MCF 10A (cell line): ENCODE measurements at places on chromosomes 7 and 10. TPM values are rescaled to one million over a fixed set of nuclear protein-coding genes. Genes with fewer than 3 reads are reported as not detected.

Gene FAM149B1
- total RNA-seq: 22.8 and 27.7 TPM in 2 replicates

- peak; percentile 58 for DNase-seq
- H3K4me1 ChIP-seq: peaks cover 15% of the 10 kb centered on the region
- H3K4me3 ChIP-seq: no peak overlapping the region
- H3K36me3 ChIP-seq: no peaks in the 10 kb centered on the region
- no peaks in the 10 kb centered on the region for H3K27me3 ChIP-seq
Observed at GRCh38 chr10:82377608-82378007, 502.6 kb downstream of the NRG3 start.

Gene MMD2
- not detected in 2 replicates for total RNA-seq

- peaks cover 24% of the 10 kb centered on the region for H3K4me1 ChIP-seq
- no peak for DNase-seq
- H3K36me3 ChIP-seq: peaks cover 20% of the 10 kb centered on the region
- peak overlapping the region; percentile 61 for H3K27ac ChIP-seq
- H3K27me3 ChIP-seq: no peaks in the 10 kb centered on the region
Observed at GRCh38 chr7:105256761-105257231, 131.9 kb downstream of the SRPK2 start.

DNA sequence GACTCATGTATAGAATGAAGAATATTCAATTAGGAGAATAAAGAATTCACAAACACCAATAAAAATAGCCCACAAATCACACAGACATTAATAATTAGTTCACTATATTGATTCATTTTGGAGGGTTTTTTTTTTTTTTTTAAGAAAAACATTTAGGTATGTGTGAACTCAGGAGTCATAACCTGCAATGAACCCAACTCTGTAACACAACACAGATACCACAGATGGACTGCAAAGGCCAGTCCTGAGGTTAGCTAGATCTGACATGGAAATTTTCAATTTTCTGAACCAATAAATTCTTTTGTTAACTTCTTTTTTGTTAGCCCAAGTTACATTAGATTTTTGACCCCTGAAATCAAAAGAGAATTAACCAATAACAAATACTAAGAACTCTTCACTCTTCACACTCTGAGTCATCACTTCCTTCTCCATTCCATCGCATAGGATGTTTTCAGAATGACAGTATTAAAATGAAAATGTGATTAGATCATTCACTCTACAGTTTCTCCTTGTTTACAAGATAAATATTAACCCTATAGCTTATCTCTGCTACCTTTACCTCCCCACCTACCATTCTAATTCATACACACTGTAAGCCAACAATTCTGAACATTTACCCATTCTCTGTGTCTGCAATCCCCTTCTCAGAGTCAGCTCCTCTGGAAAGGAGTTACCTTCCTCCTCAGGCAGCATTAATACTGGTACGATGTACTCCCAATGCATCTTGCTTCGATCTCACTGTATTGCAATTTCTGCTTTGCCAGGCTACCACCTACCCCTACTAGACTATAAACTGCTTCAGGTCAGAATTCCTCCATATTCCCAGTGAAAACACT, 141.5 kb downstream of the LRRN3 start:
- no peaks in the 10 kb centered on the region for H3K27me3 ChIP-seq
- H3K36me3 ChIP-seq: peaks cover 7% of the 10 kb centered on the region
- no peak overlapping the region for H3K4me3 ChIP-seq
- H3K4me1 ChIP-seq: peaks cover 8% of the 10 kb centered on the region
- peak; percentile 31 for DNase-seq
- no peak overlapping the region for H3K27ac ChIP-seq

Gene NUTM2A
- total RNA-seq: 0.47 and 0.82 TPM in 2 replicates

- H3K27ac ChIP-seq: peak overlapping the region; percentile 99
- H3K27me3 ChIP-seq: no peaks in the 10 kb centered on the region
- H3K4me3 ChIP-seq: peak overlapping the region; percentile 79
- peaks cover 37% of the 10 kb centered on the region for H3K4me1 ChIP-seq
- peaks cover 18% of the 10 kb centered on the region for H3K36me3 ChIP-seq
Observed at GRCh38 chr10:104122225-104123107, 495 bp downstream of the SFR1 start.

GRCh38 chr10:25304606-25305005, 129.8 kb downstream of the GPR158 start:
- no peak overlapping the region for H3K4me3 ChIP-seq
- peak; percentile 18 for DNase-seq
- peaks cover 79% of the 10 kb centered on the region for H3K27me3 ChIP-seq
- no peaks in the 10 kb centered on the region for H3K36me3 ChIP-seq

Gene TBC1D12
- 5.4 and 5.9 TPM in 2 replicates for total RNA-seq

DNA sequence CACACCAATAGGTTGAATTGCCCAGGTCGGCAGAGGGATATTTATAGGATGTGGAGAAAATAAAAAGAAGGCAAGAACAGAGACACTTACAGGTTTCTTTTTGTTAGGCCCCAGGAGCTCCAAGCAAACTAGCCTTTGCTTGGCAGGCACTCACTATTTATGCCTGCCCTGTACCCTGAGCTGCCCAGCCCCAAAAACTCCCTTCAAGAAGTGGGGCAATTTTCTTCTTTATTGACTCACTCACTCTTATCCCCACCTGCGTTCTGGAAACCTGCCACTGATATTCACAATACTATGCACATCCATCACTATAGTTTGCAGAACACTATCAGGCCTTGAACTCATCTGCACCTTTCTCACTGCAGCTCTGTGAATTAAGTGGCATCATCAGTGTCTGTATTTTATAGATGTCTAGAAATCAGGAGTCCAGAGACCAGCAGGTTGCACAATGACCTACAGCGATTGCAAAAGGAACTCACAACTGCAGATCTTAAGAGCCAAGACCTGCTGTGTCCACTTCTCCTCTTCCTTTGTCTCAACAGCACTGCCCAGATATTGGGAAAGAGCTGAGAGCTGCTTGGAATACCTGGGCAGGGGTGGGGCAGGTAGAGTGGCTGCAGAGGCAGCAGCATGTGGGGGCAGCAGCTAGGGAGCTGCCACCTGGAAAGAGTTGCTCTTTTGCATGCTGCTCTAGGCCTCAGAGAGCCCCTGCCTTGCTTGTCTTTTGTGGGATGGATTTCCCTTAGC, at the start of gene SFTPD:
Gene SFTPD, minus strand, starts transcription at position 130 of the 747 bp plus-strand sequence. CDS start 2,446 bp downstream, outside the sequence.
- H3K4me3 ChIP-seq: peak within 1 kb of the TSS; percentile 42
- H3K4me1 ChIP-seq: peaks cover 14% of the 10 kb centered on the region
- peak within 1 kb of the TSS; percentile 52 for H3K27ac ChIP-seq
- no peaks in the 10 kb centered on the region for H3K36me3 ChIP-seq
- peak; percentile 94 for DNase-seq

Gene RAPGEF5
- total RNA-seq: 1.9 TPM in 2 replicates

- DNase-seq: no peak
- peaks cover 24% of the 10 kb centered on the region for H3K4me1 ChIP-seq
- no peaks in the 10 kb centered on the region for H3K27me3 ChIP-seq
- no peak overlapping the region for H3K27ac ChIP-seq
Observed at GRCh38 chr7:149718730-149719049, 54.7 kb downstream of the ZNF467 start.

DNA sequence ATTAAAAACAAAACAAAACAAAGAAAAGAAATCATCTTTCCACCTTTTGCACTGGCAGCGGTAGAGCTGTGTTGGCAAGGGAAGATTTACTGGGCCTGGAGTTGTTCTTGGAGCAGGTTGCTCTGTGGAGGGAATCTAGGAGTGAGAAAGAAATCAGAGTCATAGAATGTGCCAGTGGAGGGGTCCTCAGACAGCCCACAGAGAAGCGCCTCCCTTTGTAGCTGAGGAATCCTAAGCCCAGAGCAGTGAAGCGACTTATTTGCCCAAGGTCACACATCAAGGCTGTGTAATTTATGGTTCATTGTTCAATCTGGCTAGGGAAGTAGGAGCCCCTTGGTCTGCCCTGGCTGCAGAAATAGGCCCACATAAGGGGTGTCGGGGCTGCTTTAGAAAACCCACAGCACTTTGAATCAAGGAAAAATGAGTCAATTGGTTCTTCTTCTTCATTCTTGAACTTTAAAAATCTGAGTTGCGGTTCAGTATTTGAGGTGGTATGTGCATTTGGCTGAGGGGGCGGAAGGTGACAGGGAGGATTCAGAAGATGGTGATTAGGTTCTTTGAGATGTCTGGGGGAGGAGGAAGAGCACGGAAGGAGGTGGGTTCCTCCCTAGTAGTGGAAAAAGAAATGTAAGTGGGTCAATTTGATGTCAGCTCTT, 253.7 kb downstream of the PTEN start:
- H3K27me3 ChIP-seq: no peaks in the 10 kb centered on the region
- H3K4me3 ChIP-seq: no peak overlapping the region
- no peaks in the 10 kb centered on the region for H3K4me1 ChIP-seq
- no peak overlapping the region for H3K27ac ChIP-seq
- no peaks in the 10 kb centered on the region for H3K36me3 ChIP-seq
- DNase-seq: no peak

DNA sequence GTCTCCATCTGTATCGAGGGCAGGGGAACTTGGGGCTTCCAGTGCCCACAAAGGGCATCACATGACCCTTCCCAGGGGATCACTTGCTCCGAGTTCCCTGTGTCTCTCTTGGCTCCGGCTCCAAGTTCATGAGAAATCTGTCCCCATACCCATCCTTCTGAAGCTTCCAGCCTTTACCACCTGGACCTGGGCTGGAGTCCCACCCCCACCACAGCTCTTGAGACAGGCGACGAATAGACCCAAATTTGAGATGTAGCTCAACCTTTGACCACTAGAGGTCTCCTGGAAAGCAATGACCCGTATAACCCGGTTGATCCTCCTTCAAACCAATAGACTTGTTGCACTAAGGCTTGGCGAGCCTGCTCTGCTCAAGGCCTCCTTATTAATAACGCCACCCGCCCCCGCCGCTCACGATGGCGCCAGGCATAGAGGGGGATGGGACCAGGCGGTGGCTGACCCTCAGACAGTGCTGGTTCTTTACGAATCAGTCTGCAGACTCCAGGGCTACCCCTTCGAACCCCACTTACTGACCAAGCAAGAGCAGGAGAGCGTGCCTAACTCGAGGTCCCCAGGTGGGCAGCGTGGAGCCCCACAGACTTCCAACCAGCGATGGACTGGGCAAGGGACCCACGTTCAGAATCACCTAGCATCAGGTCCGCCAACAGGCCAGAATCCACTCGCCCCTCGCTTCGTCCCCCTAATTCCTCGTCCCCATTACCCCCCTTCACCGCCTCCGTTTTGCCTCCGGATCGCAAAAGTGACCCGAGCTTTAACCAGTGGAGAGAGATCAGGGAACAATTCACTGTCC, 4.4 kb upstream of the ARID5B start:
- H3K27ac ChIP-seq: no peak overlapping the region
- H3K27me3 ChIP-seq: no peaks in the 10 kb centered on the region
- peak overlapping the region; percentile 50 for H3K4me3 ChIP-seq
- peak; percentile 80 for DNase-seq
- H3K4me1 ChIP-seq: peaks cover 33% of the 10 kb centered on the region
- no peaks in the 10 kb centered on the region for H3K36me3 ChIP-seq

DNA sequence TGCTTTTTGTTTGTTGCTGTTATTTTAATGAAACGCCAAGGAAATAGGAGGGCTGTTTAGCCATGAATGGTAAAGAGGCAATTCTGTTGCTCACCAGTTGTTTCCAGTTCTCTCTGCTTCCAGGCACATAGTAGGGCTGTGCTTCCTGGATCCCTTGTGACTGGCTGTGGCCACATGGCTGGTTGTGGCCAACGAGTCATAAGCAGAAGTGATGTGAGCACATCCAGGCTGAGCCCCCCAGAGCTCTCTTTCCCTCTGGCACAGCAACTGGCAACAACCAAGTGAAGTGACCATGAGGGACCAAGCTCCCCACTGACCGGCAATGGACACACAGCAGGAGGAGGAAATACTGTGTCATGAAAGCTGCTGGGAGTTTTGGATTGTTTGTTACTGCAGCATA, 10.3 kb downstream of the GRID1 start:
- DNase-seq: no peak
- H3K4me3 ChIP-seq: no peak overlapping the region
- H3K27me3 ChIP-seq: no peaks in the 10 kb centered on the region
- H3K27ac ChIP-seq: no peak overlapping the region
- H3K36me3 ChIP-seq: no peaks in the 10 kb centered on the region

GRCh38 chr7:106704000-106704840, 43.3 kb upstream of the CCDC71L start:
- H3K36me3 ChIP-seq: peaks cover 6% of the 10 kb centered on the region
- no peak for DNase-seq
- H3K4me3 ChIP-seq: no peak overlapping the region
- no peak overlapping the region for H3K27ac ChIP-seq
- H3K4me1 ChIP-seq: peaks cover 8% of the 10 kb centered on the region

DNA sequence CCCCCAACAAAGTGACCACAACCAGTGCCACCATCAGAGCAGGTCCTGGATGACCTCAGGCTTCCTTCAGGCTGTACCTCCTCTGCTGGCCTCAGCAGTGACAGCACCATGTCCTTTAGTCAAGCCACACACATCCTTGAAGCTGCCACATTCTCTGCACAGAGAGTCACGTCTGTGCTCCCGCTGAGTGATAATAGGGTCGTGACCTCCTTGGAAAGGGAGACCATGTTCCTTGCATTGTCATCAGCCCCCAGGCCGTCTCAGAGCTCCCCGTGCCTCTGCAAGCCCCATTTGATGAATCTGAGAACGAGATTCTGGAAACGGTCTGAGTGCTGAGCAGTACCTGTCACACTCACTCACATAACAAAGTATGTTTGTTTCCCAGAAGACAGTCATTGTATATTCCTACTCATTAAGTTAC, 106.5 kb upstream of the PRR15 start:
- H3K4me1 ChIP-seq: no peaks in the 10 kb centered on the region
- H3K36me3 ChIP-seq: no peaks in the 10 kb centered on the region
- no peak overlapping the region for H3K4me3 ChIP-seq
- no peaks in the 10 kb centered on the region for H3K27me3 ChIP-seq
- no peak for DNase-seq

Gene CCL24
- not detected in 2 replicates for total RNA-seq

GRCh38 chr10:14200698-14201544, 129.8 kb downstream of the FRMD4A start:
- peaks cover 10% of the 10 kb centered on the region for H3K27me3 ChIP-seq
- H3K4me3 ChIP-seq: no peak overlapping the region
- no peaks in the 10 kb centered on the region for H3K36me3 ChIP-seq
- DNase-seq: peak; percentile 11
- no peaks in the 10 kb centered on the region for H3K4me1 ChIP-seq

- H3K27me3 ChIP-seq: no peaks in the 10 kb centered on the region
- H3K4me1 ChIP-seq: no peaks in the 10 kb centered on the region
- peaks cover 12% of the 10 kb centered on the region for H3K36me3 ChIP-seq
- no peak overlapping the region for H3K4me3 ChIP-seq
Observed at GRCh38 chr7:74364061-74364460, 74.9 kb downstream of the CLIP2 start.

DNA sequence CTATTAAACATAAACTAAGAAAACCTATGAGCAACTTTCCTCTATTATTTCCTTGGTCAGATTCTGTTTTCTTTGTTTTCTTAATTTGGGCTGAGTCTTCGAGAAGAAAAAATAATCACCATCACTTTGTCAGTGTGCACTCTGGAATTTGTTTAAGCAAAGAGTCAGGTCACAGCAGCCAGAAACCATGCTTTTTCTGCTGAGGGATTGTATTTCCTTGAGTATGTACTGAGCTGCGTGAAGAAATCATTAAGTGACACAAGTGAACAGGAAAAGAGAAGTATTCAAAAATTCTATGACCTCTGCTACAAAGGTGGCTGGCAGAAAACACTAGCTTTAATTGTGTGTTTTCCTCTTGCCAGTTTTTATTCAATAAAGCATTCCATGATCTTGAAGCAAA, 249.6 kb downstream of the VTI1A start:
- H3K27me3 ChIP-seq: no peaks in the 10 kb centered on the region
- H3K4me3 ChIP-seq: no peak overlapping the region
- peaks cover 10% of the 10 kb centered on the region for H3K36me3 ChIP-seq
- H3K27ac ChIP-seq: no peak overlapping the region
